ENCODE measurements at places on chromosomes 4 and X. TPM values are rescaled to one million over a fixed set of nuclear protein-coding genes. Genes with fewer than 3 reads are reported as not detected.

The TMEM35A gene
- 18.5 TPM for total RNA-seq

The EDNRA gene
- total RNA-seq = 50.6 TPM

The GDI1 gene
- 185 TPM for total RNA-seq

The P2RY10 gene
- not detected for total RNA-seq

The SERTM2 gene
- total RNA-seq = 5.1 TPM

DNA sequence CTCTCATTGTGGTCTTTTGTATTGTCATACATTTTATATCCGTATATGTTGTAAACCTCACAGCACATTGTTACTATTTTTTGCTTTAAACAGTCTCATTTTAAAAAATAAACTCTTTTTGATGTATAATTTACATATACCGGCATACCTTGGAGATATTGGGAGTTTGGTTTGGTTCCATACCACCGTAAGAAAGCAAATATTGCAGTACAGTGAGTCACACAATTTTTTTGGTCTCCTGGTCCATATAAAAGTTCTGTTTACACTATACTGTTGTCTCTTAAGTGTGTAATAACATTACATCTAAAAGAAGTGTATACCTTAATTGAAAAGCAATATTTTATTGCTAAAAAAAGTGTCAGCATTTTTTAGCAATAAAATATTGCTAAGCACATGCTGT is 70.0 kb downstream of the KDM6A start:
- no peak overlapping the region for H3K27ac ChIP-seq
- H3K4me3 ChIP-seq = no peak overlapping the region
- no peak for DNase-seq
- H3K4me1 ChIP-seq = peaks cover 2% of the 10 kb centered on the region
- no peaks in the 10 kb centered on the region for H3K36me3 ChIP-seq

DNA sequence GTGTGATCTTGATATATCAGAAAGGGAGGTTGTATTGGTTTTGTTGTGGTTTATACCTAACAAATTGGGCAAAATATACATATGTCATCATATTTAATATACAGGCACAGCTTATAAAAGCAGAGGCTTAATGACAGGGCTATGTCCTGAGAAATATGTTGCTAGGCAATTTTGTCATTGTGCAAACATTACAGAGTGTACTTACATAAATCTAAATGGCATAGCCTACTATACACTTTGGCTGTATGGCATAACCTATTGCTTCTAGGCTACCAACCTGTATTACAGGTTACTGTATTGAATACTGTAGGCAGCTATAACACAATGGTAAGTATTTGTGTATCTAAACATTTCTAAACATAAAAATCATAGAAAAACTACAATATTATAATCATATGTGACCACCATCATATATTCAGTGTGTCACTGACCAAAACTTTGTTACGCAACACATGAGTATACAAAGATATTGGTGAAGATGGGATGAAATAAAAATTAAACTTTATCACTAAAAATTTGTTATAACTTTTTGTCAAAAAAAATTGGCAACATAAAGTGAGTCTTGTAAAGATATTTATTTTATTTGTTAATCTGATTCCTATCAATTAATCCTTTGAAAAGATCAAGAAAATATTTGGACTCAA is 414.0 kb upstream of the HS3ST1 start:
- H3K36me3 ChIP-seq = no peaks in the 10 kb centered on the region
- no peak overlapping the region for H3K4me3 ChIP-seq
- H3K4me1 ChIP-seq = no peaks in the 10 kb centered on the region
- no peak overlapping the region for H3K27ac ChIP-seq

DNA sequence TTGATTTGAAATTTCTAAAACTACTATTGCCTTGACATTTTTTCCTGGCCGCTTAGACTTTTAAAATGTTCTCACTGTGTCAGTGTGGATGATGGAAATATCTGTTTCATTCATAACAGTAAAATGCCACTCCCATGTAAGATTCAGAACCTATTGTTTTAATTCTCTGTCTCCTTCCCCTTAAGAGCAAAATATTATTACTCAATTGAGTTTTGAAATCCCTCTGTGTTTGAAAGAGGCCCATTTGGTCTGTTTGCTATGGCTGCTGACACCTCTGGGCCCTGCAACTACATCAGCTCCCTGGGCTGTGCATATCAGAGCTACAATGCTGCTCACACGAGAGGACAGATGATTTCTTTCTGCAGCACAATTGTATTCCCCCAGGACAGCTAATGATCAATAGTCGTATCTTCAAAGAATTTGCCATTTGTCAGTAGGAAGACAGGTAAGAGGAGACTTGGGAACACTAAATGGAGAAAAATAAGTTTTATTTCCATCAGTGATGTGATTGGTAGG is 388.0 kb upstream of the GALNT7 start:
- H3K27me3 ChIP-seq = no peaks in the 10 kb centered on the region
- no peak overlapping the region for H3K27ac ChIP-seq
- H3K4me1 ChIP-seq = no peaks in the 10 kb centered on the region
- no peak overlapping the region for H3K4me3 ChIP-seq

Measured in spinal cord (tissue), 10 donors.